ENCODE measurements at places on chromosomes 5 and 9.
A peak's percentile ranks its signal among the peaks of the same experiment; 100 is the strongest.

- no peak for DNase-seq
These were observed 130.3 kb upstream of the CNTLN start for GRCh38 chr9:17004500-17004899.

DNA sequence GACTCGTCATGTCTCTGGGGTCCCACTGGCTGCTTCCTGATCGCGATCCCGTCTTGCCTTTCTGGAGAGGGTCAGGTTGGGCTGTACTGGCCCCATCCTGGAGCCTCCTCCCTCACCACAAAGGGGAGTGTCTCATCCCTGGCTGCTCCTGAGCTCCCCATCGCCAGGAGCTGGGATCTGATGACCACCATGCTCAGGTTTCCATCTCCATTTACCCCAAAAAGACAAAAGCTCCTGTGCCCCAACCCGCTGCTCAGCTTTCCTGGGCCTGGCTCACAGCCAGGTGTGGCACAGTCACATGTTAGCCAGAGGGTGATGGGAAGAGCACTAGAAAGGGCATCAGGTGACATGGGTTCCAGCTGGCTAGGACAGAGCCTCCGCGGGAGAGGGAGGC, 47.3 kb upstream of the CDKN2AIPNL start:
- no peak for DNase-seq

DNA sequence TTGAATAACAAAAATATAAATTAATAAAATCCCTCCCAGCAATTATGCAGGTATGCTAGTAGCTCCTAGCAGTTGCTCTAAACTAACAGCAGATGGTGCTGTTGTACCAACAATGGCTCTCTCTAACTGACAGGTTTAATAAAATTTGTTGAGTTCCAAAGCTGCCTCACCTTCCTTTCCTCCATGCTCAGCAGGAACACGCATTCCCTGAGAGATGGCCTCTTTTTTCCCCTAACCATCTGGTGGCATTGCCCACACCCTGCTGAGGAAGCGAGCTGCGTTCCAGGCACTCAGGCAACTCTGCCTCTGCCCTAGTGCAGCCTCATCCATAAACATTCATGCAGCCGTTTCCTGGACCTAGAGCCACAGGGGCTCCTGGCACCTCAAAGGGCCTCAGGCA, 106.2 kb downstream of the KLHL3 start:
- DNase-seq: peak; percentile 11

- DNase-seq: no peak
These were observed 119.6 kb downstream of the PARP8 start for GRCh38 chr5:50786073-50786472.
